ENCODE measurements at places on chromosomes 2 and 18.
A peak's percentile ranks its signal among the peaks of the same experiment; 100 is the strongest.

- peak; percentile 6 for DNase-seq
Measured at GRCh38 chr2:222142027-222142426, 156.8 kb downstream of the PAX3 start.

- DNase-seq = peak; percentile 39
Measured at GRCh38 chr2:202377207-202377761, 1.2 kb downstream of the BMPR2 start.

DNA sequence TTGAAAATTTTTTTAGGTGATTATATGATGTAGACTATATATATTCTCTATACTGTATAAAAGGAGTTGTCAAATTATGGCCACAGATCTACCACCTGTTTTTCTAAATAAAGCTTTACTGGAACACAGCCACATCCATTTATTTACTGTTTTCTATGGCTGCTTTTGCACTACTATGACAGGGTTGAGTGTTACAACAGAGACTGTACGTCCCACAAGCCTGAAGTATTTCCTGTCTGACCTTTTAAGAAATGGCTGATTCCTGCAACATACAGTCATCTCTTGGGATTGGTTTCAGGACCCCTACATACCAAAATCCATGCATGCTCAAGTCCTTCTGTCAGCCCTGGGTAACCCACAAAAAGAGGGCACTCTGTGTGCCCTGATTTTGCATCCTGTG, 508.3 kb downstream of the TSN start:
- DNase-seq = no peak

GRCh38 chr2:119126650-119127049, 31.9 kb downstream of the C1QL2 start:
- no peak for DNase-seq

DNA sequence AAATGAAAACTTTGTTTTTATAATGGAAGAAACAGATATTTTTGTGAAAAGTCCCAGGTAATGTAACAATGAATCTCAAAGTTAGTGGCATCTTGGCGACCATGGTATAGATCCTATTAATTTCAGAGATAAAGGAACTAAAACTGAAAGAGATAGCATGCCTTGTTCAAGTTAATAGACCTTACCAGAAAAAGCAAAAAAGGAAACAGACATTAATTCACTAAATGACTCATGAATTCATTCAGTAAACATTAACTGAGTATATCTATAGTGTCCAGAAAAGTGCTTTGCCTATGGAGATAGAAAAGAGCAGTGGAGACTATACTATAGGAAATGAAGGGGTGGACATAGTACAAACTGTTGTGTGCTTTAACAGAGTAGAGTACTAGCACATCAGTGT, 763.3 kb downstream of the TRIB2 start:
- no peak for DNase-seq

GRCh38 chr2:40540026-40540425, 88.1 kb upstream of the SLC8A1 start:
- no peak for DNase-seq

DNA sequence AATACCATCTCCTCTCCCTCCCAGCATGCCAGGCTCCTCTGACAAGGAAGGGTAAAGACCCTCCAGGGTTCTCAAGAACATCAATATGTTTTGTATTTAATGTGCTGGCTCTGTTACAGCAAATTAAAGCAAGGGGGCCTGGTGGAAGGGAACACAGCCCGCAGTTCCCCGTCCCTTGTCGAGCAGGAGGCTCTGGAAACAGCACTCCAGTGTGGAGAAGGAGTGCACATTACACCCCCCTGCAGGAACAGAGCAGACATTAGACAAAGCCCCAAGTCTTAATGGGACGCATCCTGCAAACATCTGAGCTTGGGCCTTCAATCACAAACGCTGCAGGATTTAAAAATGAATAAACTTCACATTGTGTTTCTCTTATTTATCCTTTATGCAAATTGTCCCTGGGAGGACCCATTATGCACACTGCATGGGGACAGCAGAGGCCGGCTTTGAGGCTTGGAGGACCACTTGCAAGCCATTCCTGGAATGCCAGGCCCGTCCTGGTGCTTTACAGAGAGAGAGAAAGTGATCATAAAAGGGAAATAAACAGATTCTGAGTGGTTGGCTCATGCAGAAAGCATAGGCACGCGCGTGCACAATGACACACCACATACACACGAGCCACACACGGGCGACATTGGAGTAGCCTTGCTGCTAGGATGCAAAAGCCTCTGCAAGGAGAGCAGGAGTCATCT, 328.7 kb downstream of the SMAD2 start:
- no peak for DNase-seq

- DNase-seq = no peak
Measured at GRCh38 chr2:46490521-46491141, 11.3 kb downstream of the TMEM247 start.

GRCh38 chr2:37324786-37325624, at the start of gene PRKD3:
TSS of gene PRKD3 (minus strand) at chr2:37324833. CDS start at chr2:37316524, 8,309 bp downstream.
- DNase-seq = no peak

DNA sequence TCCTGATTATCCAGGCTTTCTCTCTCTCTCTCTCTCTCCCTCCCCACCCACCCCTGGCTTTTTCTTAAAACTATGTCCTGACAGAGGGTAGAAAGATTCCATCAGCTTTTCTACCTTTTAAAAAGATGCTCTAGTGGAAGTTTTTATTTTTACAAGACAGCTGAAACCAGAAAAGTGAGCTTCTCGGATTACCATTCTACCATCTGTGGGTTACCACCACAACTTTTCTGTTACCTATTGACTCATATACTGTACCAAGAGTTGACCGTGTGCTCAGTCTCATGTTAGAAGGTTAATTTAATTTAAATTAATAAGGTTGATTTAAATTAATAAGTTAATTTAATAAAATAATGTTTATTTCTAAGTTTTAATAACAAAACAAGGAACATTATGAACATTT, 137.6 kb downstream of the UPP2 start:
- DNase-seq = no peak

- peak; percentile 80 for DNase-seq
Measured at GRCh38 chr2:121699421-121700333, 37.0 kb downstream of the NIFK start.

- no peak for DNase-seq
Measured at GRCh38 chr18:3554091-3554601, 104.2 kb downstream of the TGIF1 start.

GRCh38 chr2:113784823-113785744, 28.6 kb upstream of the SLC35F5 start:
- DNase-seq = no peak

DNA sequence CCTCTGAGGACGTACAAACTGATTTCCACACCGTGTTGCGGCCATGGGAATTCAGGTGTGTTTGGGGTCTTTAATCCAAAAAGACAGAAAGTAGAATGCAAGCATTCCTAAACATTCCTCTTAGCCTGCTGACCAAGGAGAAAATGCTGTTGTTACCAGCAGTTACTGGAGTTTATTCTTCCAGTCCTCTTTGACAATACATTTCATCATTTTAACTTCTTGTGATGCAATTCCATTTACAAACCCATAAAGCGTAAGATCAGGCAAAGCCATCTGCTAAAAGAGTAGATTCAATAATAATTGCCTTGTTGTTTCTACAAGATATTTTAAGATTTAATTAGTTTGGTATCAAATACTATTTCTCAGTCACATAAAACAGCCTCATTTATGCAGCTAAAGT, 32.7 kb downstream of the SPIRE1 start:
- DNase-seq = no peak

DNA sequence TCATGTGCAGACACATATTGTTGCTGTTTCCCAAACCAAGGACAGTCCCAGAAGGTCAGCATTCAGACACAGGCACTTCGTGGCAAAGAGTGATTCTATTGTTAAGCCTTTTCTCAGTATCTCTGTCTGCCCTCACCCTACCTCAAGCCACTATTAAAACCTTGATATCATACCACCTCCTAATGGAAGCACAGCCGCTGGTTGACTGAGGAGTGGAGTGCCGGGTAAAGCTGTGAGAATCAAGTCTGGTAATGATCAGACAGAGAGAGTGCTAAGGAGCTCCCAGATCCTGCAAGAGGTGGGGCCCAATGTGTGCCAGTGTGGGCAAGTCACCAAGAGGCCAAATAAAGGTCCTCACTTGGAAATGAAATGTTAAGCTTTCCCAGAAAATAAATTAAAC, 819.5 kb downstream of the BCL11A start:
- DNase-seq = no peak

- DNase-seq = no peak
Measured at GRCh38 chr18:77074431-77074830, 58.2 kb downstream of the MBP start.

- no peak for DNase-seq
Measured at GRCh38 chr2:237305579-237305978, 108.4 kb downstream of the COL6A3 start.

- no peak for DNase-seq
Measured at GRCh38 chr18:57404345-57404744, 30.8 kb upstream of the ONECUT2 start.

GRCh38 chr2:212987492-212987891, 163.9 kb downstream of the IKZF2 start:
- DNase-seq = no peak
